ENCODE measurements at places on chromosomes 5 and 9.

DNA sequence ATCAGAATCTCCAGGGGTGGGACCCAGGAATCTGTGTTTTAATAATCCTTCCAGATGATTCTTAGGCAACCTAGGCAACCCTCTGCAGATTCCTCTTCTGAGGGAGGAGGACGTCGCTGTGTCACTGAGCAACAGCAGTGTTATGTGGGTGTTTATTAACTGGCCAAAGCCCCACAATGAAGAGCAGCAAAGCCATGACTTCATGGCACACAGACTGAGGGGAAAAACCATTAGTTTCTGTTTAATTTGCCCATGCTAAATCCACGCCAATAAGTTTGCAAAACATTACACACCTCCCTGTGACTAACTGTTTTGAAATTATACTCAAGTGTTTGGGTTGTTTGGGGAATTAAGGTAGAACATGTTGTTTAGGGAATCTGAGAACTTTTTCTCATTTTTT is 83.7 kb upstream of the TMED7 start:
- no peak for DNase-seq
- H3K4me3 ChIP-seq, result no peak overlapping the region
- H3K27me3 ChIP-seq, result peaks cover 13% of the 10 kb centered on the region
- H3K27ac ChIP-seq, result no peak overlapping the region
- H3K36me3 ChIP-seq, result no peaks in the 10 kb centered on the region

DNA sequence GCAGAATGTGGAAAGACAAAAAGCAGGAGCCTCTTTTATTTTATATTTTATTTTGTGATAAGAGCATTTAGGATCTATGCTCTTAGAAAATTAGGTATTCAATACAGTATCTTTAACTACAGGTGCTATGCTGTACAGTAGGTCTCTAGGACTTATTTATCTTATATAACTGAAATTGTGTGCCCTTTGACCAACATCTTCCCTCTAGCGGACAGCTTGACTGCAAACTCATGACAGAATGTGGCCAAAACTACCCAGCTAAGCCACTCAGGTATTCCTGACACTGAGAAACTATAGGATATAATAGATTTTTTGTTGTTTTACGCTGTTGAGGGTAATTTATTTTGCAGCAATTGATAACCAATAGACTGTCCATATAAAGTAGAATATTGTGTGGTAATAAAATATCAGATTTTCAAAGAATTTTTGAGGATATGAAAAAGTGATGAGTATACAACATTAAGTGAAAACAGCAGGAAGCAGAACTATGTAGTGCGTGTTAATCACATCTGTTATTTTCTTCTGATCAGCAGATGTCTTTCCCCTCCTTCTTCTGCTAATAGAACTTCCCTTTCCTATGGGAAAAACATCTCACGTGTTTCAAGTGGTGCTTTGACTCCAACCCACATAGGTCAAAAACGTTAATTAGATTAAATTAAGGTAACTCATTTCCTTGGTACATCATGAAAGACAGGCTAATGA is 69.9 kb upstream of the SELENOP start:
- DNase-seq, result no peak
- H3K27ac ChIP-seq, result no peak overlapping the region
- no peaks in the 10 kb centered on the region for H3K27me3 ChIP-seq
- H3K4me3 ChIP-seq, result no peak overlapping the region

DNA sequence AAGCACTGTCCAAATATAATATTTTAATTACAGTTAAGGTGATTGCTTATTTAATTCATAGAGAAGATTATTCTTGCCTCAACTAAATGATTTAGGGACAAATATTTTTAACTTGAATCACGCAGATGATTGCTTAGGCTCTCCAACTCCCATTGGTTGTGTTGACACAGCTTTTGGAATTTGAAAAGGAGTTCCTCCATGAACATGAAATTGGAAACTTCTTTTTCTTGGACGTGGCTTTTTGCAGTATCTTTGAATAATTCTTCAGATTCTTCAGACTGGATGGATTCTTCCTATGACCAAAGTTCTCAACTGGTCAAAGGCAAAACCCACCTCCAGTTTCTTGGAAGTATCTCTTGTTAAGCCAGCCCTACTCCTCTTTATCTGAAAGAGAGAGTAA is 456.4 kb upstream of the KLF4 start:
- no peak for DNase-seq
- H3K27me3 ChIP-seq, result no peaks in the 10 kb centered on the region
- no peaks in the 10 kb centered on the region for H3K4me1 ChIP-seq
- no peaks in the 10 kb centered on the region for H3K36me3 ChIP-seq
- no peak overlapping the region for H3K4me3 ChIP-seq

GRCh38 chr5:145158730-145159129 is 676.4 kb downstream of the PRELID2 start:
- no peak for DNase-seq
- no peaks in the 10 kb centered on the region for H3K27me3 ChIP-seq
- H3K4me3 ChIP-seq, result no peak overlapping the region

- H3K36me3 ChIP-seq, result no peaks in the 10 kb centered on the region
- DNase-seq, result no peak
- H3K27ac ChIP-seq, result no peak overlapping the region
- peaks cover 9% of the 10 kb centered on the region for H3K27me3 ChIP-seq
- no peak overlapping the region for H3K4me3 ChIP-seq
Measured at GRCh38 chr5:86971034-86971571, 296.6 kb upstream of the RASA1 start.

- H3K4me3 ChIP-seq, result no peak overlapping the region
- H3K27me3 ChIP-seq, result no peaks in the 10 kb centered on the region
- DNase-seq, result no peak
- H3K27ac ChIP-seq, result no peak overlapping the region
- H3K36me3 ChIP-seq, result peaks cover 52% of the 10 kb centered on the region
Measured at GRCh38 chr5:37037840-37038239, 161.3 kb downstream of the NIPBL start.

DNA sequence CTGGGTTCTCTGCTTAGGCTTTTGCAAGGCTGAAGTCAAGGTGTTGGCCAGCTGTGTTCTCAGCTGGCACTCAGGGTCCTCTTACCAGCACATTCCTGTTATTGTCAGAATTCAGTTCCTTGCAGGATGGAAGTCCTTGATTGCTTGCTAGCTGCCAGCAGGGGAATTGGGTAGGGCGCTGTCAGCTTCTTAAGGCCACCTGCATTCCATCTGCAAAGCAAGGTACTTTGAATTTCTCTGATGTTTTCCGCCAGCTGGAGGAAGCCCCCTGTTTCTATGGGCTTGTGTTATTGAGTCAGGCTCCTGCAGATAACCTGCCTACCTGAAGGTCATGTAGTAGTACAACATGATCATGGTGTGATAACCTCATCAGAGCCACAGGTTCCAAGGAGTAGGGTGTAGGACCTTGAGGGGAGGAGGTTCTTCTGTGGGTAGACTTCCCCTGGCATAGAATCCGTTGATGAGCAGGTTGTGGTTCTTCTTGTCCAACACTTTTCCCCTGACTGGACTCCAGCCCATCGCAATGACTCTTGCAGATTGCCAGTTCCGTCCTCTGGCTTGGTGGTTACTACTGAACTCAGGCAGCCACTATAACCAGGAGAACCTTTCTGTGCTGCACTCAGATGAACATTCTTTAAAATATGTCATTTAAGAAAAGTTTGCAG is 6.8 kb downstream of the TENT4A start:
- no peak overlapping the region for H3K4me3 ChIP-seq
- H3K27ac ChIP-seq, result peak overlapping the region; percentile 50
- no peaks in the 10 kb centered on the region for H3K27me3 ChIP-seq
- H3K36me3 ChIP-seq, result peaks cover 83% of the 10 kb centered on the region
- DNase-seq, result no peak

- H3K36me3 ChIP-seq, result no peaks in the 10 kb centered on the region
- H3K4me3 ChIP-seq, result no peak overlapping the region
- H3K27me3 ChIP-seq, result peaks cover 5% of the 10 kb centered on the region
- no peak for DNase-seq
- H3K4me1 ChIP-seq, result no peaks in the 10 kb centered on the region
Measured at GRCh38 chr5:38734353-38734752, 111.5 kb upstream of the OSMR start.

DNA sequence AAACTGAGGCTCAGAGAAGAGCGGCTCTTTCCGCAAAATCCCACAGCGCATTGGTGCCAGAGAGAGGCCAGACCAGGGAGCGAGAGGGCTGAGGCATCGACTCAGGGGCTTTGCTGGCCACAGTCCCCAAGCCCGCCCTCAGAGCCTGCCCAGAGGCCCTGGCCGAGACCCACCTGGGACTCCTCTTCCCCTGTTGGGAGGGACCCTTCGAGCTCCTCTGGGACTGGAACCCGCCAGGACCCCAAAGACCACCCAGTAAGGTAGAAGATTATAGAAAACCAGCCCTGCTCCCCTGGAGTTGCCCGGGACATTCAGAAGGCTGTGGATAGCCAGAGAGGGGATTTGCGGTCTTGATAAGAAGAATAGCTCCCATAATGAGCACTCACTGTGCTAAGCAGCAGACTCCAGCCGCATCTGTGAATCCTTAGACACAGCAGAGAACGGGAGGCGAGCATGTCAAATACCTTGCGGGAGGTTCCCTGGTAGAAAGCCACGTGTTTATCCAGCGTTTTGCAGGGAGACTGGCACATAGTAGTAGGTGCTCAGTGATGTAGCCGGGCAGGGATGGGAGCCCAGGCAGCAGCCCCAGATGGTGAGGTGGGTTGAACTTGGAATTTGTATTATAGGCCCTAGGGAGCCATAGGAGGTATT is 651 bp upstream of the AK1 start:
- peaks cover 6% of the 10 kb centered on the region for H3K36me3 ChIP-seq
- H3K4me1 ChIP-seq, result peaks cover 10% of the 10 kb centered on the region
- no peak for DNase-seq
- H3K27me3 ChIP-seq, result peaks cover 6% of the 10 kb centered on the region
- peak overlapping the region; percentile 42 for H3K4me3 ChIP-seq

GRCh38 chr9:126952205-126952977 is 37.8 kb downstream of the RALGPS1 start:
- DNase-seq, result no peak
- no peaks in the 10 kb centered on the region for H3K4me1 ChIP-seq
- no peak overlapping the region for H3K27ac ChIP-seq

GRCh38 chr9:98367371-98367900 is 112.0 kb upstream of the TBC1D2 start:
- DNase-seq, result no peak
- H3K36me3 ChIP-seq, result peaks cover 3% of the 10 kb centered on the region
- peaks cover 16% of the 10 kb centered on the region for H3K27me3 ChIP-seq
- H3K27ac ChIP-seq, result no peak overlapping the region

- H3K4me3 ChIP-seq, result no peak overlapping the region
- DNase-seq, result no peak
- peaks cover 15% of the 10 kb centered on the region for H3K36me3 ChIP-seq
- H3K4me1 ChIP-seq, result peaks cover 24% of the 10 kb centered on the region
- H3K27ac ChIP-seq, result no peak overlapping the region
Measured at GRCh38 chr5:172010278-172010677, 3.8 kb upstream of the FBXW11 start.

DNA sequence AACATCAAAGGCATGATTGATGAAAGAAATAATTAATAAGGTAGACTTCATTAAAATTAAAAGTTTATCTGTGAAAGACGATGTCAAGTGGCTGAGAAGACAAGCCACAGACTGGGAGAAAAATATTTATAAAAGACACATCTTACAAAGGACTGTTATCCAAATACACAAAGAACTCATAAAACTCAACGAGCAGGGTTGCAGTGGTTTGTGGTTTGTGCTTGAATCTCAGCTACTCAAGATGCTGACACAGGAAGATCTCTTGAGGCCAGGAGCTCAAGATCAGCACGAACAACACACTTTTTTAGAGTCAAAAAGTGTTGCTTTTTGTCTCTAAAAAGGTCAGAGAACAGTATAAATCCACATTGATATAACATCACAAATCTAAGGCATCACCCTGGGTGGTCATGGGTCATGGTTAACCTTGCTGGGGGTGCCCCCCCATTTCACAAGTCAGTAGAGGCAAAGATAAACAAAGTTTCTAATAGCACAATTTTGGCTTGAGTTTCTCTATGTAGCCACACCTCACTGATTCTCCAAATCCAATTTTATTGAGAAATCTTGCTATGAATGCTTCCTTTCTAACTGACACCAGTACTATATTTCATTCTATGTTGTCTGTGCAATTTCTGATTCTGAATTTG is 342.9 kb upstream of the RPS23 start:
- no peak overlapping the region for H3K4me3 ChIP-seq
- no peak overlapping the region for H3K27ac ChIP-seq
- no peaks in the 10 kb centered on the region for H3K27me3 ChIP-seq
- DNase-seq, result no peak
- no peaks in the 10 kb centered on the region for H3K36me3 ChIP-seq

GRCh38 chr5:22710660-22711059 is 142.5 kb downstream of the CDH12 start:
- no peak for DNase-seq
- no peaks in the 10 kb centered on the region for H3K36me3 ChIP-seq
- no peak overlapping the region for H3K4me3 ChIP-seq
- H3K27ac ChIP-seq, result no peak overlapping the region
- no peaks in the 10 kb centered on the region for H3K27me3 ChIP-seq

- H3K4me1 ChIP-seq, result peaks cover 5% of the 10 kb centered on the region
- no peak for DNase-seq
- H3K27me3 ChIP-seq, result no peaks in the 10 kb centered on the region
- H3K27ac ChIP-seq, result no peak overlapping the region
- no peaks in the 10 kb centered on the region for H3K36me3 ChIP-seq
- H3K4me3 ChIP-seq, result no peak overlapping the region
Measured at GRCh38 chr9:80076162-80076561, 504.4 kb downstream of the TLE4 start.

DNA sequence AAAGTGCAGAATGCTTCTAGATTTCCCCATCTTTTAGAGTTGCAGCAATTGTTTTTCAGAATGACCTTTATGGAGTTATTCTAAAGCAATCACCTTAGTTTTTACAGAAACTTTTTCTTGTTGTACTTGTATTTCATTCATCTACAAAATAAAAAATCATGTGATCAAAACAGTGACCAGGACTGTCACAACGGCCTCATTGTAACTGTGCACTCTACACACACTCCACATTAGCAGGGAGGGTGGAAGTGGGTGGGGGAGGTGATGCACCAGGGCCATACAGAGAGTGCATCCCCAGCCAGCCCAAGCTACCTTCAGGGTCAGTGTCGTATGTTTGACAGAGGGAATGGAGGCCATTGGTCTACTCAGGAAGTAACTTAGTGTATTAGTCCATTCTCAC is 26.9 kb downstream of the EGFLAM start:
- H3K27me3 ChIP-seq, result no peaks in the 10 kb centered on the region
- no peaks in the 10 kb centered on the region for H3K36me3 ChIP-seq
- no peak overlapping the region for H3K27ac ChIP-seq
- H3K4me1 ChIP-seq, result no peaks in the 10 kb centered on the region
- no peak overlapping the region for H3K4me3 ChIP-seq
- no peak for DNase-seq

GRCh38 chr9:123073991-123074422 is 40.5 kb downstream of the GPR21 start:
- no peak overlapping the region for H3K4me3 ChIP-seq
- H3K27me3 ChIP-seq, result no peaks in the 10 kb centered on the region
- DNase-seq, result no peak
- peaks cover 11% of the 10 kb centered on the region for H3K4me1 ChIP-seq
- H3K36me3 ChIP-seq, result peaks cover 78% of the 10 kb centered on the region
